ENCODE measurements at places on chromosomes 13 and 19. TPM values are rescaled to one million over a fixed set of nuclear protein-coding genes. Genes with fewer than 3 reads are reported as not detected.

Gene MRPL54
- 15.7 TPM for total RNA-seq

Gene TLE6
- total RNA-seq: 8.2 TPM

Gene DMKN
- total RNA-seq: 3.6 TPM

Gene ERICH6B
- not detected for total RNA-seq

Gene ATP4B
- total RNA-seq: not detected

Gene GIPR
- 7.0 TPM for total RNA-seq

Gene VRK3
- 60.0 TPM for total RNA-seq

Gene GJB2
- 1.5 TPM for total RNA-seq

Gene SIGLEC6
- total RNA-seq: not detected

Gene MAB21L1
- total RNA-seq: not detected

Measured in activated naive CD4-positive, alpha-beta T cell treated with anti-CD3 and anti-CD28 coated beads, Interleukin-2, amount 50 U/mL, for 72 hours (primary cell).